Smooth muscle cell of the umbilical artery (primary cell): ENCODE measurements at places on chromosomes 4 and X. TPM values are rescaled to one million over a fixed set of nuclear protein-coding genes. Genes with fewer than 3 reads are reported as not detected.

MAML3 gene
- 1.2 TPM in 2 replicates for total RNA-seq

GAGE1 gene
- not detected in 2 replicates for total RNA-seq

ARSJ gene
- 23.5 and 37.6 TPM in 2 replicates for total RNA-seq

EFNB1 gene
- total RNA-seq, result 16.6 and 26.9 TPM in 2 replicates

HERC5 gene
- 0.59 and 0.69 TPM in 2 replicates for total RNA-seq
